ENCODE measurements at places on chromosomes 16 and 17. TPM values are rescaled to one million over a fixed set of nuclear protein-coding genes. Genes with fewer than 3 reads are reported as not detected.

DNA sequence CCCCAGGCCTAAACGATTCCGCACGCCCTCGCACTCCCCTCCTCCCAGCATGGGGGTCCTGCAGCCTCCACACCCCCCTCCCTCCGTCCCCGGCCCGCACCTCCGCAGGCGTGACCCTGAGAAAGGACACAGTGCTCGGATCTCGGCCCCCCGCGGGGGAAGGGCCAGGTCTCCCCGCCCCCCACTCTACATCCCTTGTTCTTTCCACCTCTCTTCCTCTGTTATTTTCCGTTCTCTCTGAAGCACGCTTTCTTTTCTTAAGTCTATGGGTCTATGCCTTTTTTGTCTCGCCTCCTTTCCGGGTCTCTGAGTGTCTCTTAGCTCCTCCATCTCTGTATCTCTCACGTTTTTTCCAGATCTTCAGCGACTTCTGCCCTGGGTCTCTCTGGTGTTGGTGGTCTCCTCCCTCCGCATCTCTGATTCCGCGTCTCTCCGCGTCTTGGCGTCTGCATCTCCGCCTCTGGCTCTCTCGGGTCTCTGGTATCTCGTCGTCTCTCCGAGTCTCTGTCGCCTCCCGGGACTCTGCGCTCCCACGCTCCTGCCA, 2.1 kb upstream of the HES7 start:
- DNase-seq = peak; percentile 41

- peak; percentile 25 for DNase-seq
Observed at GRCh38 chr16:80085606-80086005, 455.2 kb upstream of the DYNLRB2 start.

- peak; percentile 31 for DNase-seq
Observed at GRCh38 chr16:24511174-24511573, 28.2 kb upstream of the RBBP6 start.

DNA sequence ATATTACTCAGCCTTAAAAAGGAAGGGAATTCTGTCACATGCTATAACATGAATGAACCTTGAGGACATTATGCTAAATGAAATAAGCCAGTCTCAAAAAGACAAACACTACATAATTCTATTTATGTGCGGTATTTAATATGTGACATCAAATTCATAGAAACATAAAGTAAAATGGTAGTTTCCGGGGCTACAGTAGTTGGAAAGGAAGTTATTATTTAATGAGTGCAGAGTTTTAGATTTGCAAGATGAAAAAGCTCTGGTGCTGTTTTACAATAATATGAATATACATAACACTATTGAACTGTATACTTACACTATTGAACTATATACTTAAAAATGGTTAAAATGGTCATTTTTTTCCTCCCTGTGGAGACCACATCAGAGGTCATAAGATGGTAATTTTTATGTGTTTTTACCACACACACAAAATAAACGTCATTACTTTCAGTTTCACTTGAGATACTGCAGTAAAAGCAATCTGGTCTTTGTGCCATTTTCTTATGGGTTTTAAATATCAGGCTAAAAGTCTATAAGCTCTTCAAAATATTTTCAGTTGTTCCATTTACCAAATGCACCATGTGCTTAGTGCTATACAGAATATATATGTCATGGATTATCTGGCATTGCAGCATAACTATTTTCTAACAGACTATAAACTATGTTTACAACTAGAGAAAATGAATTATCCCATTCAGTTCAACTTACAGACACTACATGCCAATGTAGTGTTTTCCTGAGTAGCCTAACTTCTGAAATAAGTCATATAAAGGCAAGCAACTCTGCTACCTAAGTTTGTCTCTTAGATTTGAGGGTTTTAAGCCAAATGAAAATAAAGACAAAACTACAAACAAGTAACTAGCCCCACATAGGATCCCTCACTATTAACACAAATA, 90.9 kb downstream of the SPAG9 start:
- DNase-seq = no peak

Gene TIGD7
- 3.1 TPM for total RNA-seq

Gene ITGA2B
- not detected for total RNA-seq

All from HT1080 (cell line).